ENCODE measurements at places on chromosomes 3 and 15.

DNA sequence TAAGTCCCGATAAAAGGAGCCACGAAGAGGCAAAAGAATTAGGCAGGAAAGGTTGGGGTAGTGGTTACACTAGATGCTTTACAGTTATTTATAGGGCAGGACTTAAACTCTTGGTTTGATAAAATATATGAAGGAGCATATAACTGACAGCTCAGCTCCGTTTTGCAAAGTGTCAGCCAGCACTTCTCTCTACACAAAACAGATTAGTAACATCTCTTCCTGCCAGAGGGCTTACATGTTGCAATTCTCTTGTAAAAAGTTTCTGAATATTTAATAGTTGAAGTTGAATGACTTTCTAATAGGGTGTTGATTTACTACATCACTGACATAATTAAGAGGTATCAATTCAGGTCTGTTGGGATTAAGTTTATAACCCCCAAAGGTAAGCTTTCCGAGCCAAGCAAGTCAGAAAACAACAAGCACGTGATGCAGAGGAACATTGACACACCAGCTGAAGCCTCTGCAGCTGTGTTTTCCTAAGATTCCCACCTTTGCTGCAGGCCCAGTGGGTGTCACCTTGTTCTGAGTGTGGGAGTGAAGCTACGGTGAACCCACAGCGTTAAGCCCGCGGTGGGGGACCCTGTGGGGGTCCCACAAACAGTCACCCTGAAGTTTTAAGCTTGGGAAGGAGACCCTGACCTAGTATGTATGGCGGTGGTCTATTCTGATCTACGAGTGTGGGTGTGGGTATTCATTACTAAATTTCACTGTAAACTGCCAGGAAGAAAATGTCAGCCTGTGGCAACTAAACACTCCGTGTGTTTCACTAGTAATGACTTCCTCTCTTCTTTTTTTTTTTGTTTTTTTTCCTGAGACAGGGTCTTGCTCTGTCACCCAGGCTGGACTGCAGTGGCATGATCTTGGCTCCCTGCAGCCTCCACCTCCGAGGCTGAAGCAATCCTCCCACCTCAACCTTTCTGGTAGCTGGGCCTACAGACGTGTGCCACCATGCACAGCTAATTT is 22.0 kb upstream of the ATP13A3 start:
- no peak for DNase-seq

GRCh38 chr3:11356269-11356668 is 84.1 kb downstream of the ATG7 start:
- DNase-seq, result no peak

DNA sequence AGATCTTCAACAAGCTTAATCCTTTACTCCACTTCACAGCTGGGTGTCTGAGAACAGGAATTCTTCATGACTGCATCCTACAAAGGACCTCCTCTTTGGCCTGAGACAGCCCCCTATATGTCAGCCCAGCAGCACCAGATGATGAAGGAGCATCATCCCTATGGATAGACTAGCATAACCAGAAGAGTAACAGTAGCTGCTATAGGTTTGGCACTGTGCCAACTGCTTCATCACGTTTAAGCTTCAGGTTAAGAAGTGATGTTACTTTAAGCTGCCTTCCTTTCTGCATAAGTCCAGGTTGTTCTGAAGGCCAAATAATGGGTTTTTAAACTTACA is 50.6 kb downstream of the CMSS1 start:
- DNase-seq, result no peak

GRCh38 chr15:57634290-57634689 is 42.6 kb downstream of the MYZAP start:
- no peak for DNase-seq

DNA sequence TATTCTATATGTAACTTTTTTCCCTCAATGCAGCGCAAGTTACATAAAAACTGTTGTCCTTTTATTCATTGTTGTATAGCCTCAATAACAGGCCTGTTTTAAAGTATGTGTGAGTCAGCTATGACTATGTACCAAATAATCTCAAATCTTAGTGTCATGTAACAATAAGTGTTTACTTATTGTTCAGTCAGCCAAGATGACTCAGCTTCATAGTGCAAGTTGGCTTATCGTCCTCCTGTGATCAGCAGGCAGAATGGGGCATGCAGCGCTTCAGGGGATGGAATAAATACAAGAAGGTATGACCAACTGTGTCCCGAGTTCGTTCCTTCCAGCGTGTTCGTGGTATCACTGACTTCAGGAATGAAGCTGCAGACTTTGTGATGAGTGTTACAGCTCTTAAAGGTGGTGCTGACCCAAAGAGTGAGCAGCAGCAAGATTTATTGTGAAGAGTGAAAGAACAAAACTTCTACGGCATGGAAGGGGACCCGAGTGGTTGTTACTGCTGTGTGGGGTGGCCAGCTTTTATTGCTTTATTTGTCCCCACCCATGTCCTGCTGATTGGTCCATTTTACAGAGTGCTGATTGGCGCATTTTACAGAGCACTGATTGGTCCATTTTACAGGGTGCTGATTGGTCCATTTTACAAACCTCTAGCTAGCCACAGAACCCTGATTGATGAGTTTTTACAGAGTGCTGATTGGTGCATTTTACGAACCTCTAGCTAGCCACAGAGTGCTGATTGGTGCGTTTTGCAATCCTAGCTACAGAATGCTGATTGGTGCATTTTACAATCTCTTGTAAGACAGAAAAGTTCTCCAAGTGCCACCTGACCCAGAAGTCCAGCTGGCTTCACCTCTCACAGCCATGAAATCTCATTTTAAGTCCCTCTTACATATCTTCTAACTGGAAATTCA is 1016.0 kb downstream of the MCTP2 start:
- DNase-seq, result no peak

- no peak for DNase-seq
Observed at GRCh38 chr3:136414476-136414875, 164.3 kb downstream of the PCCB start.

- no peak for DNase-seq
Observed at GRCh38 chr15:38186507-38186906, 66.1 kb upstream of the SPRED1 start.

DNA sequence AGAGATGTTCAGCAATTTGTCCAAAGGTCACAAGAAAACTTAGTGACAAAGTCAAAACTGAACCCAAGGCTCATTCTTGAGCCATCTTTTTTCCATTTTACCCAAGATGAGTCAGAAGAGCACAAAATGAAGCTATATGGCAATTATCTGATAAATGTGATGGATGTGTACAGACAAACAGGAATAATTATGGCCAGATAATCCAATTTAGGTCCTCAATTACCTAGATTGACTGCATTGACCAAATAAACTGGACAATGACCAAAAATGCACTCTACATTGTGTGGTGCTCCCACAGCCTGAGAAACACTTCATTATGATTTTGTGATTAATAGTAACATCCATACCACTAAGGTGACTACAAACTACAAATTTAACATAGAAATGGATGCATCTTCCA is 1105.8 kb downstream of the IGSF11 start:
- DNase-seq, result no peak

DNA sequence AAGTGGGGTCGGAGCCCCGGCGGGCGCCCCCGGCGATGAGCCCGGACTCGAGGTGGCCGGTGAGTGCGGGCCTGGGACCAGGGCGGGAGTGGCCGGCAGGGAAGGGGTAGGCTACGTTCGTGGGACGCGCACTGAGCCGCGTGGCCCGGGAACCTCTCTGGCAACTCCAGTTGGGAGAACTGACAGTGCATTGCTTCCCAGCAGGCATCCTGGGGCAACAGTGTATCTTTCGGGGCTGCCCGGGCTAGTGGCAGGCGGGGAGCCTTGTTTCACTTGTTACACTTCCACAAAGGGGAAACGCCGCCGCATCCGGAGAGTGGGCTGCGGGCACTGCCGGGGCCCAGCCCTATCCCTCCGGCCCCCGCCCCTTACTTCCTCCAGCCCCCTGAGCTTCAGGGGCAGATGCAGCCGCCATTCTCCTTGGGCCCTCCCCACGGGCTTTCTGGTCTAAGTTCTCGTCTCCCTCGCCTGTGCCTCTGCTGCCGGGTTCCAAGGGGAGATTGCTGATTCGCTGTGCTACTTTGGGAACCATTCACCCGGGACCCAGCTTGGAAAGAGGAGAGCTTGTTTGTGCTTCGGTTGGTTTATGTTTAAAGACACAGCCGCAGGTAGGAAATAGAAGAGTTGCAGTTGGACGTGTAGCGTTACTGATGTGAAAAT is 675 bp downstream of the BRPF1 start:
- DNase-seq, result no peak

Data from substantia nigra (tissue), 51 donors.